Stimulated activated CD8-positive, alpha-beta memory T cell treated with anti-CD3 and anti-CD28 coated beads, Interleukin-15, amount 100 ng/mL, for 24 hours (primary cell): ENCODE measurements at places on chromosomes 2 and 18.

GRCh38 chr2:172944022-172944793, 131.4 kb upstream of the MAP3K20 start:
- DNase-seq: no peak

DNA sequence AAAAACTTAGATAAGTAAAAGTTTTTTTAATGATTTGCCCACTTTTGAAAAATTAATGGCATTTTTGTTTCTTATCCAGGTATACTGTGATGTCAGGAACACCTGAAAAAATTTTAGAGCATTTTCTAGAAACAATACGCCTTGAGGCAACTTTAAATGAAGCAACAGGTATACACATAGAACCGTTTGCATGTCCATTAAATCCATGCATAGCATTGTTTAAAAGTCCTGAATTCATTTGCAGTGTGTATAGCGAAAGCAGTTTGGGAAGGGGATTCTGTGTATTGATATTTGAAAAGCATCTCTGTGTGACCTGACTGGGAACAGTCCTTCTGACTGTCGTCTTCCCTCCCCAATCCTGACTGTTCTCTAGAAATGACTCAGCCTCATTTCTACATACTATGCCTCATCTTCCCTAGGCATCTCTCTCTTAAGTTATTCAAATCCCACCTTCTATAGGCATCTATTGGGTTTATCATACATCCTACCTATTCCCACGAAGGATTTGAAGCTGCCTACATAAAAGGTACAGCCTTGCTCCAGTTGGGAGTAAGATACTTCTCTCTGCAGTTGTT, 79.2 kb upstream of the MAP3K20 start:
- DNase-seq: no peak

DNA sequence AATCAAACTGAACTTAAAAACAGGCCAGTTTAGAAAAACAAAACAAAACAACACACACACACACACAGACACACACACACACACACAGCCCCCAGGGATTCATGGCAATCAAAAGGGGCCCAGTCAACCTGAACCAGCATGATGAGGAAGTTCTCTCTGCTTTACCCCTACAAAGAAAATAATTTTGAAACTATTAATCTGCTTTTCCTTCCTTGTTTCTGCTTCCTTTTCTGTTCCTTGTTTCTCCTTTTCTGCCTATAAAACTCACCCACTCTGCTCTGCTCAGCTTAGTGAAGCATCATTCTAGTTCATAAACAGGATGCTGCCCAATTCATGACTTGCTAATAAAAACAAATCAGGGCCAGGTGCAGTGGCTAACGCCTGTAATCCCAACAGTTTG, 203.1 kb downstream of the RAB3GAP1 start:
- no peak for DNase-seq

GRCh38 chr2:152930501-152930900, 212.1 kb downstream of the ARL6IP6 start:
- DNase-seq: no peak

- DNase-seq: no peak
These were observed 25.6 kb upstream of the NTSR2 start for GRCh38 chr2:11695576-11695975.

- no peak for DNase-seq
These were observed 41.0 kb downstream of the AGAP1 start for GRCh38 chr2:235534678-235535422.

DNA sequence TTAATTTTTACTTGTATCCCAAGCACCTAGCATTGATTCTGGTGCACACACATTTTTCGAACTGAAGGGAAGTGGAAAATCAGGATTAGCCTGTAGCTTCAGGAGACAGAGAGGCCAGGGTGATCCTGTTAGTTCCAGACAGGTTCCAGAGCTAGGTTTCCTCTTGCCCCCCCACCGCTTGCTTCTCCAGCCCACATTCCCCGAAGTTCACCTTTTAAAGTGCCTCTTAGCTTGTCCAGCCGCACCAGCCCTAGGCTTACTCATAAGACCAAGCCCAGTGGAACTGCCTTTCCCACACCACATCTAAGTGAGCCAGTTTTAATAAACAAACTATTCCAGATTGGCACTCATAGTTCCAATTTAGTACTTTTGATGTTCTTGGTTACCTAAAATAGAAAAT, 898.6 kb upstream of the KLHL29 start:
- DNase-seq: no peak

DNA sequence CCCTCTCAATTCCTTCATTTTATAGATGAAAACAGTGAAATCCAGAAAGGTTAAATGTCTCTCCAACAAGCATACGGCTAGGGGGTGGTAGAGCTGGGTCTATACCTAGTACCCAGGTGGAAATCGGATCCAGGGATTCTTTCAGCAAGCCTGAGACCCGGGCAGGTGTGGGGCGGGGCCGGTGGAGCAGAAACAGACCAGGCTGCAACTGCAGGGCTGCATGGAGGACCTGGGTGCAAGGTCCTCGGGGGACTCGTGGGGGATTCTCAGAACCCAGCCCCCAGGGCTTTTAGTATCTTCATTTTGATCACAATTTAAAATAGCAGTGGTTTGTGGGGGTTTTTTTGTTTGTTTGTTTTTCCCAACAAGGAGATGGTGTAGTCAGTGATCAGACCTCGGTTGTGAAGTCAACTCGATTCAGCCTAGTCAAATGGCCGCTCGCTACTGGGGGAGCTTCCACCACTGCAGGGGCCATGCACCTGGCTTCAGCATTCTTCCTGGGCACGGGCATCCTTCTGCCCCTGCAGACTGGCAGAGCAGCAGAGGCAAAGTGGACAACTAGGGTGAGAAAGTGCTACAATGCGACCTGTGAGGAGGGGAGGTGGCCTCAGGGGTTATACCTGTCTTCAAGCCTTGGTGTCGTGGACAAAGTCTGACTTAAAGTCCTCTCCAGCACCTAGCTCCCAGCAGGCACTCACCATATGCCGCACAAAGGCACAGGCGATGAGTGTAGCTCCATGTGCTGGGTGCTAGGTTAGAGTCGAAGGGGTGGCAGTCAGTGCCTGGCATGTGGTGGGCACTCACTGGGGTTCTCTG, 46.3 kb downstream of the GORASP2 start:
- no peak for DNase-seq

- no peak for DNase-seq
These were observed 130.0 kb upstream of the MC4R start for GRCh38 chr18:60502591-60502990.

GRCh38 chr2:164146441-164146840, 410.6 kb upstream of the FIGN start:
- no peak for DNase-seq

DNA sequence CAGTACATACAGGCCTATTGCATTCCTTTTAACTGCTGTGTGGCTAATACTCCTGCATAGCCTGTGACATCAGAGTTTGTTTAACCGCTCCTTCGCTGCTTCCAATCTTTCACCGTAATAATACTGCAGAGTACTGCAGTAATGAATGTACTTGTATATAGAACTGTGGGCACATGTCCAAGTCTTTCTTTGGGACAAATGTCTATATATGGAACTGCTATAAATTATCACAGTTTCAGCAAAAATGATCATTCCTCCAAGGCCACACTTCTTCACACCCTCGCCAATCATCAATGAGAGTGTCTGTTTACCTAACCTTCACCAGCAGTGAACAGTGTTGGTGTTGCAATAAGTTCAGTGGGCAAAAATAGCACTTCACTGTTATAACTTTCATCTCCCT, 230.4 kb downstream of the SP3 start:
- DNase-seq: no peak

DNA sequence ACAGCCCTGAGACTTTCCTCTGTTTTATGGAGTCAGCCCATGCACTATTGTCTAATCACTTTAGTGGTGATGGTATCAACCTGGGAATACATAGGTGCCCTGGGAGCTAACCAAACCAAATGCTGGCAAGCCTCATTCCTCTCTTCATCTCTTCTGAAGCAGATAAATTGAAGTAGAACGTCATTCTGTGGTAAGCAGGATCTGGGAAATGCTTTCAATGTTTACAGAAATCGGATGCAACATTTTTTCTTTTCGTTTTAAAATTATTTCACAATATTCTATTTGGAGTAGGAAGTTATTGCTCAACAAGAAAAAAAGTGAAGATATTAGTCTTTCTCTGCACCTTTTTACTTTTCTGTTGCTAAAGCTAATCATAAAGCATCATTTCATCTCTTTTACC, 114.2 kb downstream of the RBMS1 start:
- DNase-seq: no peak

- no peak for DNase-seq
These were observed 188.7 kb upstream of the APCDD1 start for GRCh38 chr18:10265560-10266333.

GRCh38 chr2:84137034-84137433, 322.0 kb downstream of the SUCLG1 start:
- no peak for DNase-seq

DNA sequence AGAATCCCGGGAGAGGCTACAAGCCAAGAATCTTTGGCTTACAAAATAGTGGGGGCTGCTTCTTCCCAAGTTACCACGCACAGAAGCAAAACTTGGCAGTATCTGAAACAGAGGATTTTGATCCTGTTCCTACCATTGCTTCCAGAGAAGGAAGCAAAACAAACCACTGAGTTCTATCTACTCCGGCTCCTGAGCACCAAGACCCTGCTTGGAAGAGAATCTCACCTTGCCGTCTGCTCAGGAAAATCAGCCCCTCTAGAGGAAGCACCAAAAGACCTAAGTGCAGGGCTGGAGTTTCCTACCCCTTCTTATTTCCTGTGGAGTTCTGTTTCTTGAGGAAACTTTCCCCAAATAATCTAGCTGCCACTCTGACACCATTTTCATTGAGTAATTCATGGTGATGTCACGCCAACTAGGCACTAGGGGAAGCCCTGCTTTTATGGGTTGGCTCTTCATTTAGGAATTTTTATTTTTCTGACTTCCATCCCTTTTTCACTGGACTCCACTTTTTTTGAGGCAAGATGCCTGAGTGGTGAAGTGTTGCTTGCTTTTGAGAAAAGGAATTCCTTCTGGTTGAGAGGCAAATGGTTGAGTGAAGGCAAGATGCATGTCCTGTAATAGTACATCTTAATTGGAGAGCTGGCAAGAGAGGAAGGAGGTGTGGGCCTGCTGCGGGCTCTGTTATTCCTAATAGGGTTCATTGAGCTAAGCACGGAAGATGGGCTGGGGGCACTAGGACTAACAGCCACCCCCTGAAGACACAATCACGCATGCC, 36.8 kb upstream of the EML4 start:
- DNase-seq: no peak

DNA sequence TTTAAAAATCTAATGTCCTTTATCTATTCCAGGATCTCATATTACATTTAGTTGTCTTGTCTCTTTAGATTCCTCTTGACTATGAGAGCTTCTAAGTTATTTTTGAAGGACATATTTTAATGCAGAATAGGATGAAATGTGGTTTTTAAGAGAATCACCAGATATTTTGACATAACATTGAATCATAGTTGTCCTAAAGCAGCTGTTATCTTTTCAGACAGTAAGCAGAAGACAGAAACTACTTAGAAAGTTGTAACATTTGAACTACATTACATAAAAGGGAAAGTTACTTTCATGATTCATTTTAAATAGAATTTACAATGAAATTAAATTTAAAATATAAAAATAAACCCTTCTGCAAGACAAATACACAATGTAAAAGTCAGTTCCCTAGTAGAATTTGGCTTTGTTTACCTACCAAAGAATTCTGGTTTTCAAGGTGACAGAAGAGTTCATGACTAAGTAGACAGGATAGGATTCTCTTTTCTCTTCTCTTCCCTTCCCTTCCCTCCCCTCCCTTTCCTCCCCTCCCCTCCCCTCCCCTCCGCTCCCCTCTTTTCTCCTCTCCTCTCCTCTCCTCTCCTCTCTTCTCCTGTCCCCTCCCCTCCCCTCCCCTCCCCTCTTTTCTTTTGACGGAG, 186.0 kb downstream of the DIS3L2 start:
- DNase-seq: no peak

GRCh38 chr2:234863043-234863934, 88.5 kb upstream of the SH3BP4 start:
- DNase-seq: no peak

GRCh38 chr2:10305254-10305635, 2.5 kb downstream of the HPCAL1 start:
- no peak for DNase-seq

DNA sequence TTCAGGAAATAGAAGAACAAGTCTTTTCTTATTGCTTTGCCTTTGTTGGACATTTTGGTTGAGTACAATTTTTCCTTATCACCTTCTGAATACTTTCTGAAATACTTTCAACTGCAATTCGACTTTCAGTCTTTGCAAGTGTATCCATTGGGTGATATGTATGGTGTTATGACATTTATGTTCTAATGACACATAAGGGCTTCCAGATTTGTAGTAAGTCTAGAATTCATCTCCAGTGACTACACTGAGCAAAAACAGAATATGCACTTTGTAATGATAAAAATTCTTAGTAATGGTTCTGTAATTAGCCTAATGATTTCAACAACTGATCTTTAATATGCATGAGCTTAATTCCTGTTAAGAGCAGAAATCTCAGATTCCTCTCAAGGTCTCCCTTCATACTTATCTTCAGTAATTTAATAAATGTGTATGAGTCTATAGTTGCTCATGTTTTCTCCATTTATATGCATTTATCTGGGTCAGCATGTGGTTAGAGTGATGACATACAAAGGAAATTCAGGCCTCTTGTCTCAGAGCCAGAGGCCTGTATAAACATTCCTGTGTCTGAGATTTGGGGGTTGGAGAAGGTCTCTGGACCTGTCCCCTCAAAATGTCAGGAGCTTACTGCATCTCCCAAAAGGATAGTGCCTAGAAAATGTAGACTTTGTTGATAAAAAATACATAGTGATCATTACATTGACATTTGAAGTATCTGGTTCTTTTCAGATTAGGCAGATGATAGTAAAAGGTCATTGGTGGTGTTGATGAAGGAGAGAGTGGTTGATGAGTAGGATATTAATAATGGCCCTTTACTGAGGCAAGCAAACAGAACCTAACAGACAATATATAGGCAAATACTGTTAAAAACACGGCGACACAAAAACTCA, 114.9 kb downstream of the QPCT start:
- DNase-seq: no peak

GRCh38 chr2:107747964-107748583, 78.6 kb upstream of the RGPD4 start:
- no peak for DNase-seq
